ENCODE measurements at places on chromosomes 11 and 22. TPM values are rescaled to one million over a fixed set of nuclear protein-coding genes. Genes with fewer than 3 reads are reported as not detected.
A peak's percentile ranks its signal among the peaks of the same experiment; 100 is the strongest.

The ABCG4 gene
- total RNA-seq, result 1.8 TPM

DNA sequence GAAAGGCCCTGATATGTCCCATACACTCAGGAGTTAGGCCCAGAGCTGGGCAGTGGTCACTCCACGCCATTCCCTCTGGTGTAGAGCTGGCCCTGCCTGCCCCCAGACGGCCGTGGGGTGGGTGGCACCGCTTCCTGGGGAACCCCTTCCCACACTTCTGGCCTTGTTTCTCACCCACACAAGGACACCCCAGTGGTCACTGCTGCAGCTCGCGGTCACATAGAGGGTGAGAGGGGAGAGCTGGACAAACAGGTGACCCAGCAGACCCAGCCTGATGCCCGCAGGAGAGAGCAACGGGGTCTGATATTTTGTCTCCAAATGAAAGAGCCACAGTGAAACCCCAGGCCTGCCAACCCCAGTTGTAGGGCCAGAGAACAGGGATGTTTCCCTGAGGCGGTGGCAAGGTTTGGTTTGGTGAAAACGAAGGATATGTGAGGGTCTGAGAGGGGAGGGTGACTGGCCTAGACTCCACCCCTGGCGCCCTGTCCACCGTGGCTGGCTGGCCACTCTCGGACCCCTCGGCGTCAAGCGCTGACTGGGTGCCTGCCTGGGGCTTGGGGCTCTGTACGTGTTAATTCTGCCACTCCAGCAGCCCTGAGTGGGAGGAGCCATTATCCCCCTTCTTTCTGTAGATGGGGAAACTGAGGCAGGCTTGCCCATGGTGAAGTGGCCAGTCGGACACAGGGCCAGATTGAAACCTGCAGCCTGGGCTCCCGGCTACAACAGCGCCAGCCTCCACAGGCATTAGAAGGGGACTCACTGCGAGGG, 71.0 kb upstream of the PPARA start:
- peak; percentile 27 for DNase-seq
- peak overlapping the region; percentile 100 for H3K27ac ChIP-seq
- H3K36me3 ChIP-seq, result peaks cover 16% of the 10 kb centered on the region
- no peaks in the 10 kb centered on the region for H3K27me3 ChIP-seq
- peaks cover 100% of the 10 kb centered on the region for H3K4me1 ChIP-seq

DNA sequence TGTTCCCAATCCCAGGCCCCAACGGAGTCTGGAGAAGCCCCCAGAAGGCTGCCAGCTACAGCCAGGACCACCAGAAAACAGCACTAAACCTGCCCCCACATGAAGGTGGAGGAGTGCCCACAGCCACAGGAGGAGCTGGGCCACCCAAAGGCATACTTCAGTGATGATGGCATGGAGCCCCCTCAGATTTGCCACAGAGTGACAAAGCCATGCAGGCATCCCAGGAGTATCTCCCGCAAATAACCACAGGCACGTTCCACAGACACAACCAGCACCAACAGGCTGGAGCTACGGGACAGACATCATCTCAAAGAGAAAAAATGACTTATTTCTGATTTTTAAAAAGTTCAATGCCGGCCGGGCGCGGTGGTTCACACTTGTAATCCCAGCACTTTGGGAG, 10.6 kb downstream of the CARS1 start:
- no peak for DNase-seq
- peaks cover 13% of the 10 kb centered on the region for H3K36me3 ChIP-seq
- no peaks in the 10 kb centered on the region for H3K27me3 ChIP-seq

- DNase-seq, result peak; percentile 88
- peak overlapping the region; percentile 90 for H3K27ac ChIP-seq
- peaks cover 78% of the 10 kb centered on the region for H3K36me3 ChIP-seq
- peaks cover 53% of the 10 kb centered on the region for H3K4me1 ChIP-seq
- H3K4me3 ChIP-seq, result peak overlapping the region; percentile 40
- H3K27me3 ChIP-seq, result no peaks in the 10 kb centered on the region
Observed at GRCh38 chr22:29799217-29799680, 32.1 kb downstream of the UQCR10 start.

DNA sequence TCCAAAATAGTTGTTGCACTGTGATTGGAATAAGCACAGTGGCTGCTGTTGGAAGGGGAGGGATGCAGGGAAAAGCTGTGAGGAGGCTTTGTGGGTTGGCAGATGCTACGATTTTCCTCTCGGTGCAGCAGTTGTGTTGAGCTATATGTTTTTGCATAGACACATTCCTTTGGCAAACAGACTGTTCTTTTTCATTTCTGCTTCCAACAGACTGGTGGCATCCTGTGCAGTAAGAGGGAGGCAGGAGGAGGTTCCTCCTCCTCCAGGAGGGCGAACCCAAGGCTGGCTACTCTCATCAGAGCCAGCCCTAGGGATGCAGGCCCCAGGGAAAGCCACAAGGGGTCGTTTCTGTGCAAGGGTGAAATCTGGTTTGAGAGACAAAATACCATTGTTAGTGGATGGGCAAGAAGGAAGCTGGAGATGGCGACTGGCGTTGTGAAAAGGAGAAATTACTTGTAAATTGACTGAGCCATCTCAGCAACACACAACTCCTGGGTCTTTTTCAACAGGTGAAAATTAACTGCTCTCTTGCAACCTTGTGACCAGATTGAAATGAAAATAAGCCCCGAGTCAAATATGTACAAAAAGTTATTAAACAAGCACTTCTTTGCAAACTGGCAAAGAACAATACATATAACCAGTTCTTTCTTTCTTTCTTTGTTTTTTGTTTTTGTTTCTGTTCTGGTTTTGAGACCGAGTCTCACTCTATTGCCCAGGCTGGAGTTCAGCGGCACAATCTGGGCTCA, 26.5 kb upstream of the UBASH3B start:
- peak; percentile 45 for DNase-seq
- no peak overlapping the region for H3K4me3 ChIP-seq
- H3K27me3 ChIP-seq, result peaks cover 54% of the 10 kb centered on the region
- no peak overlapping the region for H3K27ac ChIP-seq
- H3K4me1 ChIP-seq, result peaks cover 3% of the 10 kb centered on the region
- no peaks in the 10 kb centered on the region for H3K36me3 ChIP-seq

DNA sequence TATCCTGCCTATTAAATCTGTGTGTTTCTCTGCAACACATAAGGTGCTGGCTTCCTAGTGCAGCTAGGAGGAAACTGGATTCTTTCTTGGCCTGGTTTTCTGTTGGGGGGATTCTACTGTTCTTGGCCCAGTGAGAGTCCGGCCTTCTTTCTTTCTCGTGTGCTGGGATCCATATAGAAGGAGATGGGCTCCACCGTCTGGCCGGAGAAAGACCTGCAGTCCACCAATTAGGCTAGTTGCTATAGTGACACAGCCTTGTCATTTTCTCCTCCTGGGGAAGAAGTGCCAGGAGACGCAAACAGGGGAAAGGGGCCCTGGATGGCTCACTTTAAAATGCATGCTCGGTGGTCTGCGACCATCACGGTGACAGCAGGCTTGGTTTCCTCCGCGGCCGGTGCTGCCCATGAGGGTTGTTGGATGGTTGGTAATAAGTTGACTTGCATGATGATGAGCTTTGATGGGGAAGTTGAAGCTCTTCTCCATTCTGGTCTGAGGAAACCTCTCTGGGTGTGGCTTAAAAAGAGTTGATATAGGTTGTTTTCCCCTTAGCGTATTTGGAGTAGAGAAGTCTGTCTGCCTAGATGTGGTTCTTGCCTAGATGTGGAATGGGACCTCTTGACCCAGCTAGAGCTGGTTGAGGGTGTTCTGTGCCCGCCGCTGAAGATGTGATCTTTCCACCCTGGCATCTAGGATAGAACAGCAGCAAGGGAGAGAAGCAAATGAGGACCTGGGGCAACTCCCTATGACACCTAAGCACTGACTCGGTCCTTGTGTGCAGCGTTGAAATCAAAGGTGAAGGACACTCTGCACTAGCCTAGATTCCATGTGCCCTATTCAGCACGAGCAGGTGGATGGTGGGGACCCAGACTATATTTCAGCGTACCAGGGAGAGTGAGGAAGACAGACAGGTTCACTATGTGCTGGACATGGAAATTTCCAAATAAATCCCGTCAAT, 1335.0 kb downstream of the BRD1 start:
- H3K27me3 ChIP-seq, result peaks cover 88% of the 10 kb centered on the region
- H3K36me3 ChIP-seq, result no peaks in the 10 kb centered on the region
- no peak overlapping the region for H3K27ac ChIP-seq
- H3K4me1 ChIP-seq, result peaks cover 17% of the 10 kb centered on the region
